ENCODE measurements at places on chromosomes 6 and 20.

DNA sequence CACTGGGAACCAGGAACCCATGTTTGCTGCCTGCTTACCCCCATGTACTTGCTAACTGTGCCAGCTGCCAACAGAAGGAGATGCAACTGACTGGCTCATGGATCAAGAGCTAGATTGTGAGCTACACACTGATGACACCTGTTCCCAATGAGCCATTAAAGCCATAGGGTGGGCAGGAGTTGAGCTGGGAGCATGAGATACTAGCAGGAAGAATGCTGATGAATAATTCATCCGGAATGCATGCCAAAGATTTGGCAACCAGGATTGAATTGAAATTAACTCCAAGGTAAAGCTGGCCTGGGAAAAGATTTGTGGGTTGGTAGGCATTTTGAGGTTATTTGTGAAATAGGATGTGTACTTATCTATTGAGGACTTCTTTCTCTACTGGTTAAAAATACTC is 631.1 kb downstream of the KIF16B start:
- DNase-seq: no peak

- no peak for DNase-seq
These were observed 43.1 kb upstream of the BEND6 start for GRCh38 chr6:56911847-56912246.

DNA sequence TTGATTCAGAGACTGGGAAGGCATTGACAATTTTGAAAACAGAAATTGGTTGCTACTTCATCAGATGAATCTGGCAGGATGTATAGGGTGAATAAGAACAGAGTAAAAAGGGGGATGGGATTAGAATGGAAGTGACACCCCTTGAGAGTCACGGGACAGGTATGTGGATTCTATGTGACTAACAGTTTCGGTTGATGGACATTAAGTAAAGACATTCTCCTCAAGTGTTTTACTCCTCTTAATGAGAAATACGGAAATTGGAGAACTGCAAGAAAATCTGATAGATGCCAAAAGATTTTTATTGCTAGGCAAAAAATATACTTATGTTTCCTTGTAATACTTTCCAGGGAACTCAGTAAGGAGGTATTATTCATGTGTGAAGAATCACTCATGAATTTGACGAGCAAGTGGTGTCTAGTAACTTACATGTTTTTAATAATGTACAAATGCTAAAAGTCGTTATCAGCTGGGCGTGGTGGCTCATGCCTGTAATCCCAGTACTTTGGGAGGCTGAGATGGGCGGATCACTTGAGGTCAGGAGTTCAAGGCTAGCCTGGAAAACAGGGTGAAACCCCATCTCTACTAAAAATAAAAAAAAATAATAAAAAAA is 135.8 kb downstream of the KIF16B start:
- DNase-seq: no peak

GRCh38 chr6:67971812-67972211 is 663.3 kb upstream of the ADGRB3 start:
- DNase-seq: no peak

DNA sequence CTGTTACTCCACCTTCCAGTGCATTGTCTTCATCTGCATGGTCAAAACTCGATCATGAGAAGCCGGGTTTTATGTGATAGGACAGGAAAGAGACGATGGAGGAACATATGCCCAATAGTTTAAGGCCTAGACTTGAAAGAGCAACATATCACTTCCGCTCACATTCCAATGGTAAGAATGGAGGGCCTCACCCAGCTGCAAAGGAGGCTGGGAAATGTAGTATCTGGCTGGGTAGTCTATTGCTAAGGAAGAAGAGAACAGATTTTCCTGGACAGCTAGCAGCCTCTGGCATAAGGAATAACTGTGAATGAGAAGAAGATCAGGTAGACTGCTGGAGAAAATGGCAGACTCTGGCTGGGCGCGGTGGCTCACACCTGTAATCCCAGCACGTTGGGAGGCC is 19.2 kb downstream of the FITM2 start:
- no peak for DNase-seq

GRCh38 chr6:31792761-31793171 is 2.8 kb downstream of the VARS1 start:
- no peak for DNase-seq

DNA sequence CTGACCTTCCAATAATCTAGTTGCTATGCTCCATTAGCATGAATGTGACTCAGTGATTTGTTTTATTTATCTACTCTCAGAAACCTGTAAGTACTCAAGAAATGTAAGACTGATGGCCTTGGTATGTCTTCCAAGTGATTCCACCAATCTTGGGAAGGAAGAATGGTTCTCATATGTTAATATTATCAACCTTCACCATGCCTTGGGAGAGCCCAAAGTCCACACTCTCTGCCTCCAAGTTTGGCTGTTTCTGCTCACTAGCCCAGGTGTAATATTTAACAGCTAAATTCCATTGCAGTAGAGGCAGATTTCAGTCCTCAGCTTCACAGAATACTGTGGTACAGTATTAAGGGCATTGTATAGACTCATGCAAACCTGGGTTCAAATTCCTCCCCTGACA is 51.8 kb downstream of the CLIC5 start:
- DNase-seq: no peak

DNA sequence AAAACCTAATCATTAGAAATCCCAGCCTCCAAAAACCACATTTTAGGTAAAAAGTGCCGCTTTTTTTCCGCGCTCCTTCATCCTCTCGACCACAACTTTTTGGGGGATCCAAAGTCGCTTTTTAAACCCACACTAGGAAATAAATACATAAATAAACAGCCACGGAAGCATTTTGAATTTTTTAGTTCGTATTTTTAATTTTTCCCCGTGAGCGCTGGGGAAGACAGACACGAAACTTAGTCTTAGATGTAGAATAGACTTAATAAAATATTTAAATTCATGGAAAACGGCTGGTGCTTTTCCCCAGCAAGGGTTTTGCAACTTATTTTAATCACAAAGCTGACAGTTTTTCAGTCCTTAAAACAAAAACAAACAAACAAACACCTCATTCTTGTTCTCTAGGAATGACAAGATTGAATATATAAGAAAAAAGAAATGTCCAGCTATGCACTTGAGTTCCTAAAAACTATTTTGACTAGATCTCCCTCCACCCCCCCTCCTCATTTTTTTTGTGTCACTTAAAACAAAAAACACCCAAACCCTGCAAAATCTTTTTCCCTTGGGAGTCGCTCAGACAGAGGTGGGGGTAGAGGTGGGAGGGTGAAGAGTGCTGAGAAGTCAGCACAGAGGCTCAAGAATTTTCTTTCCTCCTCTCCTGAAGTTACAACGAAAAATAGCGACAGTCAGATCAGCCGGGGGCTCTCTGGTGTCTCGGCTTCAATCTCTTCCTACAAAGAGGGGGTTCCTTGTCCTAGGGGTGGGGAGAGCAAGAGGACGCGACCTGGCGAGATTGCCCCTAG is 43.4 kb upstream of the SUPT3H start:
- DNase-seq: no peak

DNA sequence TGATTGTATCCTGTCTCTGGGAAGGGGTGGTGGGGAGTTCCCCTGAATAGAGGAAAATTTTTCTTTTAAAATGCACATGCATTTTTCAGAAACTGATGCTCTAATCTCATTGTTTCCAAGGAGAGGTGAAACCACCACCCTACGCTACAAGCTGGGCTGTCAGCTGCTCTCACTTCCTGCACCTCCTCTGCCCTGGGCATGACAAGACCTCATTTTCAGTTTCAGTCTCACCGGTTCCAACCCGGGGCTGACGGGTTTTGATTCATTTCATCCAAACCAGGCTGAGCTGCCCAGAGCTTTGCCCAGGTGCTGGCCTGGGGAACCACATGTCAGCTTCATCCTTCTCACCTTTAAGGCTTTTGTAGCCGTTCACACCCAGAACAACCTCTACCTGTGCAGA is 99.7 kb downstream of the EYA2 start:
- DNase-seq: no peak

GRCh38 chr20:6953611-6954010 is 186.1 kb downstream of the BMP2 start:
- DNase-seq: no peak

GRCh38 chr6:40881501-40881900 is 157.5 kb downstream of the UNC5CL start:
- no peak for DNase-seq

- DNase-seq: no peak
These were observed 9.5 kb downstream of the NT5E start for GRCh38 chr6:85459224-85459901.

DNA sequence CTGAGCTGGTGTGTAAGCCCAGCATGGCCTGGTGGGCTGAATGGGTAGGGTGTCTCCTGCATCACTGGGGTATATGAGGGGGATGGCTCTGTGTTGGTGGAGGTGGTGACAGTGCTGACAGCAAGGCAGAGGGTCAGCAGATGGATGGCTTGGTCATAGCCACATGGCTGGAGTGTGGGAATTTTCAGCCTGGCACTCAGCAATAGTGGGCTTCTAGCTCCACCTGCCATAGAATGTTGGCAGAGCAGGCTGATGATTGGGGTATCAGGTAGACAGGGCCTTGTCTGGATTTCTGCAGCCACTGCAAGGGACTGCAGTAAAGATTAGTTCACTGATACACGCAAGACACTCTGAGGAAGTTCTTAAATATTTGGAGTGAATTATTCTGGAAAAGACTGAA is 137.5 kb upstream of the BACH2 start:
- no peak for DNase-seq

DNA sequence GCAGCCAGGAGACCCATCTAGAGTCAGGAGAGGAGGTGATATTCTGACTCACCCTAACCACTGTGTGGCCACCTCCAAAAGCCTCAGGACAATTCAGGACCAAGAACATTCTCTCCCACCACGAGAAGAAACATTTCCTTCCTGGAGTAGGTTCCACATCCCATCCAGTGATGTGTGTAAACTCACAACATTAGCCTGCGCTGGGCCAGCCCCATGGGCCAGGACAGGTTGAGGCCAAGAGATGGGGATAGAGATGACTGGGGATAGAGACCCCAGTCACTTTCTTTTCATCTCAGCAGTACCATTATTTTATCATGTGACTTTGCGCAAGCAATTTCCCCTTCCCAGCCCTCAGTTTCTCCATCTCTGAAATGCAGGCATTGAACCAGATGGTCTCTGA is 126.6 kb upstream of the PTPRT start:
- DNase-seq: no peak

- DNase-seq: peak; percentile 43
These were observed 49.8 kb downstream of the FRK start for GRCh38 chr6:116010790-116011401.

DNA sequence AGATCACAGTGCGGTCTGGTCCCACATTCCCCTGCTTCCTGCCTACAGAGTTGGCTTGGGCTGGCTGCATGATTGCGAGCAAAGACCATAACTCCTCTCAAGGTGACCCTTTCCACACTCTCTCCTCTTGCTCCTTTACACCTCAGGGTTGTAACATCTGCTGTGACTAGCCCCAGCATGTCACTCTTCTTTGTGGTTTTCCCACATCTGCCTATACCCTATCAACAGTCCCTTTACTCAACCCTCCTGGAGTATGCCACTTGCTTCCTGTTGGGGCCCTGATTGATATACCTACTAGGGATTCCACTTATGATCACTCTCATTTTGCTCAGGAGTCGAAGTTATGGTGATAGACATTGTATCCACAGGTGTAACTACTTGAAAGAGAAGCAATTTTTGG is 58.9 kb upstream of the SGK1 start:
- DNase-seq: no peak

DNA sequence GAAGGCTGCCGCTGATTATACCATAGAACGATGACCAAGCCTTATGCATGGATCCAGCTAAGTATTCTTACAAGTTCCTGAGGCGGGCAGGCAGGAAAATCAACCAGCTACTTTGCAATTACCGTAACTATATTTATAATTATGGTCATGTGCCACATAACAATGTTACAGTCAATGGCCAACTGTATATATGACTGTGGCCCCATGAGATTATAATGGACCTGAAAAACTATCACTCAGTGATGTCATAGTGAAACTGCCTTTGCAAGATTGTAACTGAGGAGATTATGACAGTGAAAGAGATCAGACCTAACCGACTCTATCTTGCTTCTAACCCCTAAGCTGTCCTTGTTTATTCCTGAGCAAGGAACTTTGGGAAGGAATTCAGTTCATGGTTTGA is 33.1 kb upstream of the FAM135A start:
- no peak for DNase-seq

DNA sequence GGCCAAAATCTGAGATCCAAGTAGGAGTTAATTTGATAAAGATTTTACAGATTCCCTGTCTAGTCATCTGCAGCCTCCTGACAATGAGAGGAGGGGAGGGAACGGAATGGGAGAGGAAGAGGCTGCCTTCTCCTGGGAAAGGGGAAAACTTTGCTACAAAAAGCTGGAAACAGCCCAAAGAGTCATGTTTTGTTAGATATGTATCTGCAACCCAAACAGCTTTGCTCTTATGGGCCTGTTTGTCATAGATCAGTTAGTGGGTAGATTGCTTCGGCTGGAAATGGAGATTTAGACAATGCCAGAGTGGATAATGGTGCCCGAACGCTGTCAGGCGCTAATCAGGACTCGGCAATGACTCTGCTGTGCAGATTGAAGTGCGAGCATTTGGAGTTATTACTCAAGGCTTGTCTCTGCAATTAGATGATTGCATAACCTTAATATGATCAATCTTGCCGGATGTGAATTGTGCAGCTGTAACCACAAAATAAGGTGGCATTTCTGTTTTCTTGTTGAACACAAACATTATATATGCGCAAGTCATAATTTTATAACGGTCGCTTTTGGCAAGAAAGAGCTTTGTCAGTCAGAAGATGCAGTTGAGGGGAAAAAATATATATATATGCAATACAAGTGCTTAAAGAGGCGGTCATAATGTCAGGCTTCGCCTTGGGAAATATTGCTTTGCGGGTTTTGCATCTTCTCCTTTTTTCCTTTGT is 92.4 kb upstream of the MAFB start:
- DNase-seq: no peak

- DNase-seq: no peak
These were observed 1298.1 kb downstream of the EPHA7 start for GRCh38 chr6:92121228-92121627.

GRCh38 chr6:170140129-170140528 is 150.7 kb downstream of the DLL1 start:
- no peak for DNase-seq

- no peak for DNase-seq
These were observed 189.0 kb upstream of the UST start for GRCh38 chr6:148557796-148558321.

GRCh38 chr6:99232056-99232455 is 117.4 kb downstream of the FAXC start:
- no peak for DNase-seq

DNA sequence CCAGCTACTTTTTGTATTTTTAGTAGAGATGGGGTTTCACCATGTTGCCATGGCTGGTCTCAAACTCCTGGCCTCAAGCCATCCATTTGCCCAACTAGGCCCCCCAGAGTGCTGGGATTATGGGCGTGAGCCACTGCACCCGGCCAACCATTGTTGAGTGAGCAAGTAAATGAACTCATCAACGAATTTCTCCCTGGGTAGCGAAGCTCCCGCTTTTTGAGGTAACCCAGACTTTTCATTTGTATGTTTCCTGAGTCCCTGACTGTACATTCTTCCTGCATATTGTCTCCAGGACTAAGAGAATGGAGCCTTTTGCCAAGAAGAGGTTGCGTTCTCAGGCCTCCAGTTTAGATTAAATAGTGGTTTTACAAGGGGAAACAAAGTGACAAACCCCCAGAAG is 36.4 kb downstream of the RIPOR3 start:
- DNase-seq: no peak

- DNase-seq: no peak
These were observed 51.2 kb downstream of the VAPB start for GRCh38 chr20:58440021-58440767.

- no peak for DNase-seq
These were observed 50.8 kb downstream of the IL22RA2 start for GRCh38 chr6:137122612-137123011.

Data from activated T-cell treated with anti-CD3 and anti-CD28 coated beads, Interleukin-2, amount 50 U/mL, for 1 hour (primary cell).